A549 treated with AZD2906 at 1 μM for 4 hours (cell line): ENCODE measurements at places on chromosomes 7 and 10. TPM values are rescaled to one million over a fixed set of nuclear protein-coding genes. Genes with fewer than 3 reads are reported as not detected.

Gene IL6
- 0.59 to 1.3 TPM (median 1.2 TPM) in 5 replicates for total RNA-seq

Gene FANK1
- total RNA-seq, result 1.8 to 2.7 TPM (median 2.2 TPM) in 5 replicates

Gene UCN3
- total RNA-seq, result not detected in 5 replicates

Gene HOXA3
- total RNA-seq, result 3.7 to 5.6 TPM (median 4.7 TPM) in 5 replicates

Gene HOXA4
- 1.6 to 1.9 TPM (median 1.8 TPM) in 5 replicates for total RNA-seq

Gene IDI2
- total RNA-seq, result 0.05 to 0.10 TPM (median 0.09 TPM) in 3 of 5 replicates, not detected in the others
